Left ventricle myocardium inferior (tissue), 1 donor: ENCODE measurements at places on chromosomes 6 and 20. TPM values are rescaled to one million over a fixed set of nuclear protein-coding genes. Genes with fewer than 3 reads are reported as not detected.
A peak's percentile ranks its signal among the peaks of the same experiment; 100 is the strongest.

GRCh38 chr6:36633915-36634314, 39.8 kb downstream of the SRSF3 start:
- H3K27me3 ChIP-seq: no peaks in the 10 kb centered on the region
- H3K27ac ChIP-seq: peak overlapping the region; percentile 66
- peaks cover 31% of the 10 kb centered on the region for H3K4me1 ChIP-seq
- H3K36me3 ChIP-seq: no peaks in the 10 kb centered on the region
- DNase-seq: peak; percentile 70

The HLA-DRB1 gene
- 26.4 TPM for total RNA-seq

DNA sequence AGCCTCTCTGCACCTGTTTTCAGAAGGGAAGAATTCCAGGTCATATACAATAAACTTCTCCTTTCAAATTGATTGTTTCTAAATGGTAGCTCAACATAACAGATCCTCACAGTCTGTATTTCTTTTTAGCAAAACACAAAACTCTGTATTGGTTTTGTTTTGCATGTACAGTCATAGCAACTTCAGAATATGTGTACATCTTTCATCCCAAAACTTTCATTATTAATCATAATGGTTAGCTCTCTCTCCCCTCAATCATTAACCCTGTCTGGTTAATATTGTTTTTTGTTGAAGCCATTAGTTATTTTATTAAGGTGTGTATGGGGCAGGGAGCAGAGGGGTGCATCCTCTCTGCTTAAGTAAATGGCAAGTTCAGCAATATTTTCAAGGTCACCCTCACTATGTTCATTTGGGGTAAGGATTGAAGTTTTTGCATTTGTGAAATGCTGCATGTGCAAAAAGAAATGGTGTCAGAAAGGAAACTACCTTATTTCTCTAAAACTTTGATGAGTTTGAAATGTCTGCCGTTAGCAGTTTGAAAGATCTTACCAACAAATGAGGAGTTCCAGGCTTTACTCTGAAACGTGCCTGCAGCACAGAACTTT, 136.8 kb upstream of the BTBD3 start:
- H3K4me1 ChIP-seq: no peaks in the 10 kb centered on the region
- H3K36me3 ChIP-seq: no peaks in the 10 kb centered on the region
- H3K27ac ChIP-seq: no peak overlapping the region
- H3K4me3 ChIP-seq: no peak overlapping the region
- H3K27me3 ChIP-seq: no peaks in the 10 kb centered on the region

The GSTA1 gene
- total RNA-seq: not detected

GRCh38 chr6:90103056-90103800, 193.4 kb downstream of the BACH2 start:
- DNase-seq: no peak
- H3K4me3 ChIP-seq: no peak overlapping the region
- H3K36me3 ChIP-seq: no peaks in the 10 kb centered on the region
- H3K27me3 ChIP-seq: no peaks in the 10 kb centered on the region

- H3K4me1 ChIP-seq: no peaks in the 10 kb centered on the region
- no peaks in the 10 kb centered on the region for H3K27me3 ChIP-seq
- H3K36me3 ChIP-seq: peaks cover 12% of the 10 kb centered on the region
- no peak for DNase-seq
- H3K4me3 ChIP-seq: no peak overlapping the region
Measured at GRCh38 chr6:152441902-152442301, 195.3 kb downstream of the SYNE1 start.

The IMPG1 gene
- total RNA-seq: not detected

- no peak overlapping the region for H3K4me3 ChIP-seq
- no peak for DNase-seq
- peak overlapping the region; percentile 38 for H3K27ac ChIP-seq
Measured at GRCh38 chr20:62148908-62149314, 5.3 kb downstream of the SS18L1 start.

- no peaks in the 10 kb centered on the region for H3K27me3 ChIP-seq
- no peaks in the 10 kb centered on the region for H3K36me3 ChIP-seq
- H3K4me1 ChIP-seq: no peaks in the 10 kb centered on the region
- DNase-seq: no peak
- no peak overlapping the region for H3K27ac ChIP-seq
Measured at GRCh38 chr6:79733388-79733787, 102.3 kb downstream of the SH3BGRL2 start.

DNA sequence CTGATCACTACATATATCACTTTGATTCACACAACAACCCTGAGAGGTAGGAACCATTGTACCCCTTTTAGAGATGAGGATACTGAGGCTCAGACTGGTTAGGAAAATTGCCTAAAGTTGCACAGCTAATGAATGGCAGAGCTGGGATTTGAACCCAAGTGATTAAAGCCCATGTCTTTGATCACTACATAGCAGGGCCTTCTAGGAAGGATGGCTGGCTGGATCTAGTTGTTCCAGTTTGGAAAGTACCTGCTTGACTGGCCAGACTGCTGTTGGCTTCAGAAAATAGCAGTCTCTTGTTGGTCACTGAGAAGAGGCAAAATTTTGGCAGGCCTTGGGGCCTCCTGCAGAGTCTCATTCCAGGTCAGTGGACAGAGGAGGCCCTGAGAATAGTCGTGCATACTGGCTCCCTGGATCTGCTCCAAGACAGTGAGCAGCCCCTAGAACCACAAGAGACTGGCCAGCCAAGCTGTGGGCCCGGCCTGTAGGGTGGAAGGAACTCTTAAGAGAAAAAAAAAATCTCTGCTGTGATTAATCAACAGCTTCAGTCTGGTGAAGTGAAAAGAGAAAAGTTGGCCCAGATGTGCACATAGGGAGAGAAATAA, 17.5 kb downstream of the PPARD start:
- H3K4me3 ChIP-seq: no peak overlapping the region
- H3K4me1 ChIP-seq: peaks cover 66% of the 10 kb centered on the region
- no peaks in the 10 kb centered on the region for H3K27me3 ChIP-seq

DNA sequence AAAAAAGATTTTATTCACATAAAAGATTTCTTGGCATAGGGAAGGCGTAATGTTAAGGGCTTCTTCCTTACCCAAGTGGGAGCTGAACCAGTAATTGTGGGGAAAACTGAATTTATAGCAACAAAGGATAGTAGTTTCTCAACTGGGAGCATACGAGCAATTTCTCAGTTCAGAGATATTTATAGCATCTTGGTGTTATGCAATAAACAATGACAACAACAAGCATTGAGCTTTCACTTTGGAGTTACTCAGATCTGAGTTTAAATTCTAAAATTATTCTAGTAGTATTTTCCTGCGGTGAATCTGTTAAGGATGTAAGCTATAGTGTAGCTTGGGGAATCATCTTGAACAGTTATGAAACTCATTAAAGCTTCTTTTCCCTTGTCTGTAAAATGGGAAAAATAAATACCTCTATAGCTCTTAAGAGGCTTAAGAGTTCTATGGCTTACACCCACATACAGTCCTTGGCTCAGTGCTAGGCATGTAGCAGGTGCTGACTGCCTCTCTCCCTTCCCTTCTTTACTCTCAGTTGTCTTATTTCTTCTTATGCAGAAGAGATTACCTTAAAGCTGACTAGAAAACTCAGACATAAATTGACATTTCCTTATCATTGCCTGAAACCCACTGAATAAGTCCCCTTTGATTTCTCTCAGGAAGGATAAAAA, 58.8 kb downstream of the SAMD5 start:
- H3K4me3 ChIP-seq: no peak overlapping the region
- no peaks in the 10 kb centered on the region for H3K27me3 ChIP-seq
- DNase-seq: no peak
- no peak overlapping the region for H3K27ac ChIP-seq
- peaks cover 21% of the 10 kb centered on the region for H3K4me1 ChIP-seq

GRCh38 chr20:17461941-17462340, 69.2 kb downstream of the BFSP1 start:
- no peak overlapping the region for H3K27ac ChIP-seq
- no peaks in the 10 kb centered on the region for H3K4me1 ChIP-seq
- no peak for DNase-seq
- H3K36me3 ChIP-seq: no peaks in the 10 kb centered on the region
- H3K4me3 ChIP-seq: no peak overlapping the region

DNA sequence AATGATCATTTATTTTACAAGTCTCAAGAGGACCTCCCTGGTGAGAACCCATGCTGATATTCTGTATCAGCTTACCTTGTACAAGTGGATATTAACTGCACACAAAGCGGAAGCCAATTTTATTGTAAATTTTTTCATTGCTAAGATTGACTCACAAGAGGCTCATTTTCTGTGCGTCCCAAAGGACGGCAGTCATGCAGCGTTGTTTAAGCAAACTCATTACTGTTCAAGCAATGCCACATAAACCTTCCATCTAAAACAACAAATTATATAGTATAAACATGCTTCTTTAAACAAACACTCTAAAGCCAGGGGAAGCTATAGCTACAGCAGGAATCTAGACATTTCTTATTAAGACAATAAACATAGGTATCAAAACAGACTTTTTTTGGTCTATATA, 575.3 kb downstream of the FRK start:
- no peak overlapping the region for H3K27ac ChIP-seq
- no peaks in the 10 kb centered on the region for H3K36me3 ChIP-seq
- H3K4me3 ChIP-seq: no peak overlapping the region
- no peaks in the 10 kb centered on the region for H3K27me3 ChIP-seq
- H3K4me1 ChIP-seq: no peaks in the 10 kb centered on the region

GRCh38 chr20:9338101-9338500, 176.3 kb upstream of the LAMP5 start:
- no peak overlapping the region for H3K27ac ChIP-seq
- H3K4me3 ChIP-seq: no peak overlapping the region
- H3K27me3 ChIP-seq: no peaks in the 10 kb centered on the region
- DNase-seq: no peak

The OTOR gene
- total RNA-seq: not detected

DNA sequence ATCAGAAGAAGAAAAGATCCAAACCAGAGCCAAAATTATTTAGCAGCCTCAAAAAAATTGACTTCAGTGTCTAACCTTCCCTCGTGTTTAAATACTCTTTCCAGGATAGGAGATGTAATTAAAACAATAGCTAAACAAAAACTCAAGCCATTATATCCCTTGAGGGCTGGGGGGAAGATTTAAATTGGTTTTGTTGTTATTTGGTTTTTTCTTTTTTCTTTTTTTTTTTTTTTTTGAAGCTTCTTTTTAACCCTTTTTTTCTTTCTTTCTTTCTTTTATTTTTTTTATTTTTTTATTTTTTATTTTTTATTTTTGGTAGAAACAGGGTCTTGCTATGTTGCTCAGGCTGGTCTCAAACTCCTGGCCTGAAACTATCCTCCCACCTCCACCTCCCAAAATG, 269.0 kb downstream of the KHDC1L start:
- DNase-seq: no peak
- no peak overlapping the region for H3K27ac ChIP-seq
- no peaks in the 10 kb centered on the region for H3K4me1 ChIP-seq
- no peaks in the 10 kb centered on the region for H3K27me3 ChIP-seq
- no peak overlapping the region for H3K4me3 ChIP-seq

The ERVFRD-1 gene
- total RNA-seq: not detected

- peaks cover 88% of the 10 kb centered on the region for H3K4me1 ChIP-seq
- peaks cover 17% of the 10 kb centered on the region for H3K36me3 ChIP-seq
- no peak overlapping the region for H3K4me3 ChIP-seq
Measured at GRCh38 chr6:43683708-43684455, 3.7 kb downstream of the MRPS18A start.

GRCh38 chr6:168214586-168215104, 104.9 kb downstream of the DACT2 start:
- H3K36me3 ChIP-seq: no peaks in the 10 kb centered on the region
- H3K4me3 ChIP-seq: no peak overlapping the region
- H3K27ac ChIP-seq: no peak overlapping the region

DNA sequence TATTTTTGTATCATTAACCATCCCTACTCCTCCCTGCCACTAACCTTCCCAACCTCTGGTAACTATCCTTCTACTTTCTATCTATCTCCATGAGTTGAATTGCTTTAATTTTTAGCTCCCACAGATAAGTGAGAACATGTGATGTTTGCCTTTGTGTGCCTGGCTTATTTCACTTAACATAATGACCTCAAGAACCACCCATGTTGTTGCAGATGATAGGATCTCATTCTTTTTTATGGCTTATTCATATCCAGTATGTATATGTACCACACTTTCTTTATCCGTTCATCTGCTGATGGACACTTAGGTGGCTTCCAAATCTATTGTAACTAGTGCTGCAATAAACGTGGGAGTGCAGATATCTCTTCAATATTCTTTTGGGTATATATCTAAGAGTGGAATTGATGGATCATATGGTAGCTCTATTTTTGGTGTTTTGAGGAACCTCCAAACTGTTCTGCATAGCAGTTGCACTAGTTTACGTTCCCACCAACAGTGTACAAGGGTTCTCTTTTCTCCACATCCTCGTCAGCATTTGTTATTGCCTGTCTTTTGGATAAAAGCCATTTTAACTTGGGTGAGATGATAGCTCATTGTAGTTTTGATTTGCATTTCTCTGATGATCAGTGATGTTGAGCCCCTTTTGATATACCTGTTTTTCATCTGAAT, 201.4 kb downstream of the ARHGAP18 start:
- peaks cover 60% of the 10 kb centered on the region for H3K36me3 ChIP-seq
- peaks cover 51% of the 10 kb centered on the region for H3K4me1 ChIP-seq
- DNase-seq: no peak
- H3K27me3 ChIP-seq: no peaks in the 10 kb centered on the region

The GSTA2 gene
- not detected for total RNA-seq

GRCh38 chr20:44018942-44019637, 104.4 kb downstream of the TOX2 start:
- peaks cover 52% of the 10 kb centered on the region for H3K27me3 ChIP-seq
- no peaks in the 10 kb centered on the region for H3K36me3 ChIP-seq
- no peak overlapping the region for H3K27ac ChIP-seq
- DNase-seq: no peak
- no peak overlapping the region for H3K4me3 ChIP-seq

DNA sequence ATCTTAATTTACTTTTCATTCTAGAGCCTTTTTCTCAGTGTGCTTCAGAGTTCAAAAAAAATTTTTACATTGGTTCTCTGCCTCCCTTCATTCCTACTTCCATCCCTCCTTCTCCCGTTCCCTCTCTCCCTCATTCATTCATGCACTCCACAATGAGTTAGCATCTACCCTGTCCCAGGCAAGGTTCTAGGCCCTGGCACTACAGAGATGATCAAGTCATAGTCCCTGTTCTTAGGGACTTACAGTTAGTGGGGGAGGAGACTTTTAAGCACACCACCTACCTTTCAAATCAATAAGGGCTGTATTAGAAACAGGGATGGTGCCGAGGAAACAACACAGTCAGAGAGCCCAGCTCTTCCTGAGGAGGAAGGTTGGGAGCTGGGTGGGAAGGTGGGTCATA, 40.3 kb downstream of the MAP3K5 start:
- H3K36me3 ChIP-seq: no peaks in the 10 kb centered on the region
- H3K27me3 ChIP-seq: no peaks in the 10 kb centered on the region
- no peak overlapping the region for H3K4me3 ChIP-seq
- no peak for DNase-seq
- H3K4me1 ChIP-seq: peaks cover 50% of the 10 kb centered on the region

DNA sequence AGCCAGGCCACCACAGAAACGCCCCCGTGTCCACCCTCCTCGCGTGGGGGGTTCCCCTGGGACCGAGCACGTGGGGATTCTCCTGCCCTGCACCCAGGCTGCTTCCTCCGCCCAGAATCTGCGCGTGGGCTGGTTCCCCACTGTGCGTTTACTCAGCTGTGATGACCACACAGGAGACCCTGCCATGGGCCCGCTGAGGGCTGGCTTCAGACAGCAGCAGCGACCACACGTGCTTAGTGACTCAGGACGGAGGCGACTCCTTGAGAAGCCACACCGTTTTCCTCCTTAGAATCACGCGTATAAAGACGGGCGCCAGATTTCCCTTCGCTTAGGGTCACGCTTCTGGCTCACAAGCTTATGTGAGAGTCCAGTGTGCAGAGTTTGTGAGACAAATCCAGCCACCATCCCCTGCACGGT, 63.9 kb upstream of the PDE10A start:
- no peak for DNase-seq
- no peaks in the 10 kb centered on the region for H3K4me1 ChIP-seq
- peak overlapping the region; percentile 12 for H3K4me3 ChIP-seq
- H3K27ac ChIP-seq: no peak overlapping the region
- no peaks in the 10 kb centered on the region for H3K36me3 ChIP-seq
